ENCODE measurements at places on chromosomes 16 and 17.

GRCh38 chr17:21033350-21033749 is 9.5 kb downstream of the USP22 start:
- DNase-seq = no peak

DNA sequence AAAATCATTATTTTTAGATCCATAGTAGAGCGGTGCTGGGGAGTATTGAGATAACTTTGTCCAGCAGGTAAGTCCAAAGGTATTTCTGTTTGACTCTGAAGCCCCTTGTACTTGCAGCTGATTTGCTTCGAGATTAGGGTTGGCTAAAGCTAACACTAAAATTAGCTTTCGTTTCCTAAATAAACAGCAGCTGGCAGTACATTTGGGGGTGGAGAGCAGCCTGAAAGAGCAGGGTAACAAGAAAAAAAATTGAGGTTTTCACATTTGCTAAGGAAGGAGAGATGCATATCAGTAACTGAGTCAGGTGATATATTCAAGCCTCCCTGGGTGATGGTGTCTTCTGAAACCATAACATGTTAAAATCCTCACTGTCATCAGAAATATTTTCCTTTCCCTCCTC is 37.4 kb upstream of the TMC5 start:
- no peak for DNase-seq

- peak; percentile 59 for DNase-seq
Measured at GRCh38 chr17:57552114-57552624, 192.9 kb downstream of the CCDC182 start.

DNA sequence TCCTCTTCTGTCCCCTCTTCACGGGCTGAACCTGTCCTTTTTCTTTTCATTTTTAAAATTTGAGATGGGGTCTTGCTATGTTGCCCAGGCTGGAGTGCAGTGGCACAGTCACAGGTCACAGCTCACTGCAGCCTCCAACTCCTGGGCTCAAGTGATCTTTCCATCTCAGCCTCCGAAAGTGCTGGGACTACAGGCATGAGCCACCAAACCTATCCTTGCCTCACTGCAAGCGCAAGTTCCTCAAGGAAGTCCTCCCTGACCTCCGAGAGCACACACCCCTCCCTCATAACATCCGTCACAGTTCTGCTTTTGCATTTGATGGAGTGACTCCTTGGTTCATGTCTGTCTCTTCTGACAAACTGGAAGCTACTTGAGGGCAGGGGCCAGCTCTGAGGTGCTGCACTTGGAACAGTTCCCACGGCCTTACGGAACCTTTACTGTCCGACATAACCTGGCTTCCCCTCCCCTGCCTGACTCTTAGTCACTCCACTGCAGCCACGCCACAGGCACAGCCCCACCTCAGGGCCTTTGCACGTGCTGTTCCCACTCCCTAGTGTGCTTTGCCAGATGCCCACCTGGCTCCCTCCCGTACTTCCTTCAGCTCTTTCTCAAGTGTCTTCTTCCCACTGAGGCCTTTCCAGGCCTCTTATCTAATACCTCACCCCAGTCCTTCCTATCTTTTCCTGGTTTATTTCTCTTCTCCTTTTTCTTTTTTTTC is 4.4 kb downstream of the TBX6 start:
- DNase-seq = no peak

DNA sequence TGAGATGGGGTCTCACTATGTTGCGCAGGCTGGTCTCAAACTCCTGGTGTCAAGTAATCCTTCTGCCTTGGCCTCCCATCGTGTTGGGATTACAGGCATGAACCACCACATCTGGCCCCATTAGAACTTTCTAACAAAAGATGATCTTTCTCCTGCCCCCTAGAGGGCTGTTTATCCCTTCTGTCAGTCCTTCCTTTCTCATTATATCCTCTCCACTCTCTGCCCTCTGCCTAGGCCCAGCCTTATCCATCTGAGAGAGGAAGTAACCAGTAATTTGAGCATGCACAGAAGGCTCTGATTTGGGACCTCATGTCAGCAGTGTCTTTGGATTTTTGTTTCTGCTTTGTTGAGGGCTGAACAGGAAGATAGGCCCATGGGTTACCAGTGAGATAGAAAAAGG is 4.4 kb upstream of the DHX40 start:
- peak; percentile 9 for DNase-seq

GRCh38 chr17:18166894-18167293 is 16.7 kb upstream of the ALKBH5 start:
- no peak for DNase-seq

GRCh38 chr17:42337442-42337841 is 49.1 kb downstream of the STAT5A start:
- DNase-seq = no peak

- no peak for DNase-seq
Measured at GRCh38 chr16:57134982-57135381, 42.6 kb downstream of the CPNE2 start.

DNA sequence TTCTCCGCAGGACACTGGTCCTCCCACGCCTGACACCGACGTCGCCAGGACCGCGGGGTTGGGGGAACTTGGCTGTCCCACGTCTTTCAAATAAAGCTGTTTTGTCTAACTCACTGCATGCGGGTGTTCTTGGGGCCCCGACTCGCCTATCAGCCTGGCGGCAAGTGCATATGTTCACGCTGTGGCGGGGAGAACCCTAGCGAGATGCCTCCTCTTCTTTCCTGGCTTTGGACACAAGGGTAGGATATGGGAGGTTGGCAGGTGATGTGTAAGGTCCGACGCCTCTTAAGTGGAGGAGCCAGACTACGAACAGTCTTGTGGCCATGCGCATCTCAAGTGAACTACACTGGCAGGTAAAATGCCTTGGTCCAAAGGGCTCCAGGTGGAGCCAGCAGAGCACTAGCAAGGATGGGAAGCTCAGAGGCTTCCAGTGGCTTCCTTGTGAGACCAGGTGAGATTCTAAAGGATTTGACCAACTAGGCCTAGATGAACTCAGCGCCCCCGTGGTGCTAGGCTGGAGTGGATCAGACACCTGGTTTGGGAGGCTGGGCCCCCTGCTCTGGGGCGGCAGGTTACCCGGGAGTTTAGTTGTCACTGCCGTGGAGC is 873 bp upstream of the RPS2 start:
- DNase-seq = no peak

DNA sequence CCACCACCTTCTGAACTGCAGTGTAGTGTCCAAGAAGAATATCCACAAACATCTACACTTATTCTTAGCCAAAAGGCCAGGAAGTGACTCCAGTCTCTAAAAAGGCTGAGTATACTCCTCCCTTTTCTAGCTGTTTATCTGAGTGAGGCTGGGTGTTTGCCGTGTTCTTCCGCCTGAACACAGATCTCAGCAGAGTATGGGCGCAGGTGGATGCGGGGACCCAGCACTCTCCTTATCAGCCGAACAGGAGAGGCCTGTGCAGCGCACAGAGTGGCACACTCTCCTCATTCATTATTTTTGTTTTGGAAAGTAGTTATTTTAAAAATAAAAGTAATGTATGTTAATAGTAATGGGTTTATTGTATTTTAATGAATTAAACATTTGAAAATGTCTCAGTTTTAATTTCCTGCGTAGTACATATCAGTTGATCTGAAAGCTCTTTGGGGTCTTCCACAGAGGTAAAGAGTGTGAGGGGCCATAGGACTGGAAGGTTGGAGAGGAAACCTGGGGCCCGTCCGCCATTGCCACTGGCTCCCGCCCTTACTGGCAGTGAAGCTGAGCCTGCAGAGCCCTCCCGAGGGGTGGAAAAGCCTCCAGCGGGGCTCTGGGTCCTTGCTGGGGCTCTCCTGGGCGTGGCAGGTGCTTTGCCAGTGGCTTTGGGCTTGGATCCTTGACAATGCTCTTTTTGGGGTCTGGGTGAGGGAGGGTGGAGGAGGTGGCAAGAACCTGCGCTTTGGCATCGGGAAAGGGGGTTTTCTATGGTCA is 53.8 kb downstream of the PDPK1 start:
- DNase-seq = no peak

- no peak for DNase-seq
Measured at GRCh38 chr16:71492786-71493185, 3.7 kb upstream of the ZNF19 start.

DNA sequence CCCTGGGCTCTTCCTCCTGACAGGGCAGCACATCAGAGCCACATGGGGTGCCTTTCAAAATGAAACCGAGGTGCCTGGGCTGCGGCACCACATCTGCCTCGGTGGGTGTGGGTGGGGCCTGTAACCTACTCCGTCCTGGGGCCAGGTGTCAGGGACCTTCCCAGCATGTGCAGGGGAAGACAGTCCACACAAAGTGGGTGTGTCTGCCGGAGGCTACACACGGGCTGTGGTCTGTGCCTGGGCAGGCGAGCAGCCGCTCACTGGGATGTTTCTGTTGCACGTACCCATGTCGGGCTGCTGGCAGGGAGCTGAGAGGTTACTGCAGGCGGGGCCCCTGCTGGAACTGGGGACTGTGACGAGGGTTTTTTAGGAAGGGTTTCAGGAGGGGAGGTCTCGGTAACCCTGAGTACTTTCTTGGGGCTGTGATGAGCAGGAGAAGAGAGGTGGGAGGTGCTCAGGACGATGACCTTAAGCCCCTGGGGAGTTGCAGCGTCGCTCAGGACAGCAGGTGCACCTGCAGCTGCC is 351.2 kb downstream of the SEC14L1 start:
- DNase-seq = peak; percentile 64

DNA sequence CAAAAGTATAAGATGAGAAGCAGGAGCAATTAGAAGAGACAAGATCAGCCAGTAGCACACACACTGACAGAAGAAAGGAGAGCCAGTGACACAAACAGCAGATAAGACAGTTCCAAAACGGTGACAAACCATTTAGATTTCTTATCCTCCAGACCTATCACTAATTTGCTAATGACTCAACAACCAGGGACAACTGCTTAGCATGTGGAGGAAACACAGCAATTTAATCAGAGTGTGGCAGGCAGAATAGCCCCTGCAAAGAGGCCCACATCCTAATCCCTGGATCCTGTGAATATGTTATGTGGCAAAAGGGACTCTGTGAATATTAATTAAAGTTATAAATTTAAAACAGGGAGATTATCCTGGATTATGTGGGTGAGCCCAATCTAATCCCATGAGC is 81.1 kb downstream of the CACNG1 start:
- no peak for DNase-seq

DNA sequence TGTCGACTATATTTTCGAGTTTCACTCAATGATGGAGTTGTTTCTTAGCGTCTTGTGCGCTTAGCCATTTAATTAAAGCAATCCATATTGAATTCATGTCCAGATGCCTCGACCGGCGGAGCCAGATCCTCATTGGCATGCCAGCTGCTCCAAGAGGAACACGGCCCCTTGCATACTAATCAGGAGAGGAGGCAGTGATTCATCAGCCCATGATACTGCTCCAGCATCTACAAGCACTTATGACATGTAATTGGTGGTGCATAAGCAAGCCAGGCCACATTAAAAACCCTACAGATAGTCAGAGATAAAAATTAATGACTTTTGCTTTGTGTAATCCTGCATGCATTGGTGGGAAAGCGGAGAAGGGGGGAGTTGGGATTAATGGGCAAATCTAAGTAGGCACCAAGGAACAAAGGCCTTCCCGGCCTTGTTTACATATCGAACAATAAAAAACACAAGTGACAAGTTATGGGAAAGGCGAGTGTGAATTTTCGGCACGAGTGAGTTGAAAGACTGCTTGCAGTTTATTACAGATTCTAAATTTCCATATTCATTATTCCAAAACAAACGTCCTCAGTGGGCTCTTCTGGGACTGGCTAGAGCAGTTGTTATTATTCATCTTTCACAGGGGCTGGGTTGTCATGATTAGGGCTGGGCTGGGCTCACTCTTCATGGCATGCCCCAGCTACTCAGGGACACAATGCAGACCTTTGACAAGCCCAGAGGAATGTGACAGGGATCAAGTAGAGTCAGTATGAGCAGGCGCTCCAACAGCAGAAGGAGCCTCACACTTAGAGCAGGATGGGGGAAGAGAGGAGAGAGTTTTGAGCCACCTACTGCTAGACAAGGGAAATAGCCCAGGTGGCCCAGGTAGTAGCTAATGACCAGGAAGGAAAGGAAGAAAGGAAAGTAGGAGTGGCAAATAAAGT is 281.7 kb upstream of the ZFHX3 start:
- DNase-seq = no peak

DNA sequence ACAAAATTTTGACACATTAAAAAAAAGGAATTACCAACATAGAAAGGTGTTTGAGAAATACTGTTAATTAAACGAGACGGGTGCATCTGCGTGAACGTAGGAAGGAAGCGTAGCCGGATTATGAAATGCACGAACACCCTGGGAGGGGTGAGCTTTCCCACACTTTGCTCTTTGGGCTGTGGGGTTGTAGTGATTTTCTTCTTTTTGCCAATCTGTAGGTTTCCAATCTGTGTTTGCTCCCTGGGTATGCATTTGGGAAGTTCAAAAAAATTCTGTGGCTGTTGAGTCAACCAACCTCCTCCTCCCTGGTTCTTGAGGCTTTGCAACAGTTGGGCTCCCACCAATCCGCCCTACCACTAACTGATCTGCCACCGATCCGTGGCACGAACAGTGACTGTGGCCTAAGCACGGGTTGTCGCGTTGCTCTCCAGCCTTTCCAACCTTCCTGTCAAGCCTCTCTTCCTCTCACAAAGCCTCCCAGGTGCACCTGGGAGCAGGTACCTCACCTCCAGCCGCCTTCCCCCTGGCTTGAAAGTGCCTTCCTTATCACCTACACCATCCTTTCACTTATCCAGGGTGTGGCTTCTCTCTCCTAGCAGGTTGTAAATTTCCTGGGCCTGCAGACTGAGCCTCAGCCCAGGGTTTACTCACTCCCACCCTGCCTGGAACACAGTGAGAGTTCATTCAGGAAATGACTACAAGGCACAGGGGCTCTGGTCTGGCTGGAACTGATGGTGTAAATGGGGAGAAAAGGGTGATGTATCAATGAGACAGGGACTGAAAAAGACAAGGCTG is 16.6 kb downstream of the RTN4RL1 start:
- no peak for DNase-seq

GRCh38 chr17:64059756-64060155 is 39.3 kb upstream of the ICAM2 start:
- DNase-seq = no peak

- DNase-seq = no peak
Measured at GRCh38 chr16:27421961-27422740, 20.2 kb downstream of the IL21R start.

DNA sequence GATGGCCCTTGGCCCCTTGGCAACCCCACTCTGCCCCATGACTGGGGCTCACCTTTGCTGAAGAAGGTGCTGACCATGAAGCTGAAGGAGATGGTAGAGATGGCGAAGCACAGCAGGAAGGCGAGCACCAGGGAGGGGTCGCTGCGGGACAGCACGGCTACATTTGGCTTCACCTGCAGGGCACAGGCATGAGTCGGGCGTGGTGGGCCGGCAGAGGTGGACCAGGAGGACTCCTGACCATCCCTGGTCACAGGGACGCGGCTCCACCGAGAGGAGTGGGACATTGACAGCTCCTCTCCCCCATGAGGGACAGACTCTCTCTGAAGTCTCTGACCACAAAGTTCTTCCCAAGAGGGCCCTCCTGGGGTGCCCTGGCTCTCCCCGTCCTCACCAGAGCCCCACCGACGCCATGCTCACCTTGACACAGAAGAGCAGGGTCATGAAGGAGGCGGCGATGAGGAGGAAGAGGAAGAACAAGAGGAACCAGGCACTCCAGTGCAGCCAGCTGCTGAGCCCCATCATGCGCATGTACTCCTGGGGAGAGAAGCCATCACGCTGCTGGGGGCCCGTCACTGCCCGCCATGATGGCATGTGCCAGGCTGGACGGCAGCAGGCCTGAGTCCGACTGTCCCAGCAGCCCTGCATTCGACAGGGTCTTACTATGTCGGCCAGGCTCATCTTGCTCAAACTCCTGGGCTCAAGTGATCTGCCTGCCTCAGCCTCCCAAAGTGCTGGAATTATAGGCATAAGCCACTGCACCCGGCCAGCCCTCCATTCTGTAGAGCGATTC is 23.1 kb downstream of the ABCA3 start:
- no peak for DNase-seq

- DNase-seq = no peak
Measured at GRCh38 chr17:42276609-42277341, 584 bp upstream of the STAT5B start.

GRCh38 chr17:699345-699744 is 15.3 kb downstream of the VPS53 start:
- no peak for DNase-seq

All from GM12892 (cell line).